ENCODE measurements at places on chromosomes 1 and 21.

DNA sequence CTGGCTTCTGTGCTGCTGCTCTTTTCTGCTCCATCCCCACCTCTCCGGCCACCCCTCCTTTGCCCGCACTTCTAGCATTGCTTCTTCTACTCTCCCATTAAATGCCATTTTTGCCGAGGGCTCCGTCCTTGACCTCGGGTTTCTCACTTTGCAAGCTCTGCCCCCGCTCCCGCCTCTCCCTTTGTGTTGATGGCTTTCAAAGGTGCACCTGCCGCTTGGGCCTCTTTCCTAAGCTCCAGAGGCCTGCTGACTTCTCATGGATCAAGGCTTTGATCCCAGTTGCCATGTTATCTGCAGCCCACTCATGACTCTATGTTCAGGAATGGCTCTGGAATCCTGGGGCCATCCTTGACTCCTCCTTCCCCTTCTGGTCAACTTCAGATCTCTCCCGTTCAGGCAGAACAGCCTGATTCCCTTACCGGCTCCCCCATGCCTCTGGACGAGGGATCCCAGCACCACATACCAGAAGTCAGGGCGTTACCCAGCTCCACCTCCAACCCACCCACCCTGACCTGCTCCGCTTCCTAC, 54.3 kb downstream of the TLR5 start:
- no peak for DNase-seq

GRCh38 chr1:50080904-50081586, 27.7 kb upstream of the ELAVL4 start:
- no peak for DNase-seq

DNA sequence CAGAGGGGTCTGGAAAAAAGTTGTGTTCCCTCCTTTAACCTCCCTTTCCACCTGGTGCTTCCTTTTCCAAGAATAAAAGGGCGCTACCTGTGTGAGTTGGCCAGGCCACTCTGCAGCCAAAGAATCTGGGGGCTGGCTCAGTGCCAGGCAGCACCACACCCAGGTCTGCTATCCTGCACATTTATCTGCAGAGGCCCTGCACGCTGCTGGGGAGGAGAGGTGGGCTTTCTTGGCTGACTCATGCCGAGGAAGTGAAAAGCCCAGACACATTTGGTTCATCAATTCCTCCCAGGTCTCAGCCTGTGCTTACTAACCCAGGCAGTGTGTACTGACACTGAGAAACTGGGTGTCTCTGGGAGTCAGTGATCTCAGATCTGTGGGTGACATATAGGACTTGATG, 79.8 kb upstream of the F3 start:
- no peak for DNase-seq

GRCh38 chr1:53162621-53163020, 20.2 kb upstream of the SLC1A7 start:
- DNase-seq, result no peak

- no peak for DNase-seq
Measured at GRCh38 chr1:22107126-22107525, 35.8 kb downstream of the WNT4 start.

GRCh38 chr21:31846690-31847089, 26.1 kb upstream of the HUNK start:
- no peak for DNase-seq

DNA sequence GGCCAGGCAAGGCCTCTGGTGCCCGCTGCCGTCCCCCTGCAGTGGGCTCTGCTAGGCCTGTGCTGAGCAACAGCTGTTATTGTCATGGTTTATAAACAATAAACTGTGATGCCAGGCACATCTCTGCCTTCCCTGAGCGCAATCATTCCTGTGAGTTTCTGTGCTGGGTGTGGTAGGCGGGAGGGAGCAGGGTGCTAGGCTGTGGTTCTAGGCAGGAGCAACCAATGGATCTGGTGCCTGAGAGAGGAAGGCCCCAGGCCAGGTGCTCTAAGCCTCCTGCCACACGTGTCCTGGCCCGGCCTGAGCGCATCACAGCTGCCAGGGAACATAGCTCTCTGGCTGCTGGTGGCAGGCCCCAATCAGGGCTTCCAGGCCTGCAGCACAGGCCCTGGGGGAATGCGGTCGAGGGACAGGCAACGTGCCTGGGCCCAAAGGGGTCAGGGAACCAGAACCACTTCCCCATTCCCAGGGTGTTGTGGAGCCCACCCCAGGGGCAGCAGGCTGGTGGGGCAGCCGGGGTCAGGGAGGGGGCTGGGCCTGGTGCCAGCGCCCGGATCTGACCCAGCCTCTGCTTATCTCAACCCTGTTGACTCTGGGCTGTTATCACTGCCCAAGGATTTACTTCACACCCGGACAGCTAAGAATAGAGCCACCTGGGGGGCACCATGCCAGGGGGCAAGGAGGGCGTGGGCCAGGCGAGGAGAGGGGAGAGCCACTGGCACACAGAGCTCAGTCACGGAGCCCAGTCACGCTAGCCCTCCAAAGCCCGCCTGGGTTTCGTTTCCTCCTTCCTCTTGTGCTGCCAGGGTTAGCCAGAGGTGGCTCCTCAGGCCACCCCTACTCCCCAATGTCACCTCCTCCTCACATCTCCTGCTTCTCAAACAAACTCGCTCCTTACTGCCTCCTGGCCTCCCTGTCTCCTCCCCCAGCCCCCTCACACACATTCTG, 11.5 kb downstream of the TRIM46 start:
- DNase-seq, result no peak

DNA sequence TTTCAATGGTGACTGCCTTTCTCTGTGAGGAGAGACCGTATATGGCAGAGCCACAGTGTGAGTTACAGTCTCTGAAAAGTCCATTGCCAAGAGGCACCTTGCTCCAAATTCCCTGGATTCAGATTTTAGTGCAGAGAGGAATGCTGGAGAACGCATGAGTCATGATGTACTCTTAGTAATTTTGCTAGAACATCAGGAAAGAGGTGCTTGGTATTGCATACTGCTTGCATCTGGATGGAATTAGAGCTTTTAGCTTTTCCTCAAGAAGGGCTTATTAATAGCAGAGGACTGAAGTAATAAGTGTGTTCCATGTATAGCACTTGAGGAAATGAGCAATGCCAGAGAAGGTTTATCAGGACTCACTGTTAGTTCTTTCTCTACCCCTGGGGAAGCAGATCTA, 40.5 kb upstream of the AKT3 start:
- no peak for DNase-seq

DNA sequence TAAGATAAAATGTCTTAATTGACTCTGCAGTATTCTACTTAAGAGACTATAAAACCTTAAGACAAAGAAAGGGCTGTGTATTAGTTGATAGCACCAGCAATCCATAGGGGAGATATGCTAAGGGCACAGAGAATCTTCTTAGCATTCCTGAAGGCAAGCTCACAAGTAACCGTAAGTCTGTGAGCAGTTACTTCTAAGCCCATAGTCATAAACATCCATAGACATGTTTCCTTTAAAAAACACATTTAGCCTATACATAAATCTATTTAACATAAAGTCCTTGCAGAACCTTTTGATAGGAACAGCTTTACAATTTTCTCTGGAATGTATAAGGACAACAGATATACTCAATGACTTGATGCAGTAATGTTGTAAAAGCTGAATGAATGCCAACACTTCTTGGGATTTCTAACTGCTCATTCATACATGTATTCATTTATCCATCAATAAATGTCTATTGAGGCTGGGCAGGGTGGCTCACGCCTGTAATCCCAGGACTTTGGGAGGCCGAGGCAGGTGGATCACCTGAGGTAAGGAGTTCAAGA, 6.3 kb upstream of the ERRFI1 start:
- no peak for DNase-seq

- DNase-seq, result no peak
Measured at GRCh38 chr1:171715813-171716251, 26.0 kb downstream of the VAMP4 start.

DNA sequence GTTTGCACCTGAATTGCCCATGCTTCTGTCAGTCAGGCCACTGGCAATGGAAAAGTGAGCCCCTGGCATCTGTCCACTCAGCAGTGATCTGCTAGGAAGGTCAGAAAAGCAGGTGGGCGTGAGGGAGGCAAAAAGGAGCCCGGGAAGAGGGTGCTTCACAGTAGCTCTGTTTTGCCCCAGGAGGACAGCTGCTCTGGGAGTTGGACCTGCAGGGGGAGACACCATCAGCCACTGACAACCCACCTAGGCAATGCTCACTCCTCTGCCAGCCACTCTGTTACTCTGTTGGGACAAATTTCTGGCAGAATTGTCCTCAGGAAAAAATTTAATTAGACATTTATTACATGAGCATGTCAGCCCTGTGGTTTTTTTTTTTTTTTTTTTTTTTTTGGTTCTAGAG, 146.4 kb downstream of the LRIG2 start:
- DNase-seq, result no peak

DNA sequence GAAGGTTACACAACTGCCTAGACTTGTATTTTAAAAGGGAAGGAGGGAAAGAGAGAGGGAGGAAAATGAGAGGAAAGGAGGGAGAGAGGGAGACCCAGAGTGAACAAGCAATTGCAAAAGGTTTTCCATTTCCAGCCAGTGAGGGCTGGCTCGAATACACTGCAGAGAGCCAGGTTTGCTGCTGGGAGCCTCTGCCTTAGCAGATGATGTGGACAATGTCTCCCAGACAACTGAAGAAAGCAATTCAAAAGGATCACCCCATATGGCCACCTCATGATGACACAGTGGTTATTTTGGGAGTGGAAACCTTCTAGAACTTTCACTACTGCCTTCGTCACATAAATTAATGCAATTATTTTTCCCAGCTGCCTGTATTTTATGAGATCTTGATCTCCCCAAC, 86.4 kb downstream of the BCAR3 start:
- DNase-seq, result no peak

All from activated CD4-positive, alpha-beta T cell treated with anti-CD3 and anti-CD28 coated beads, Interleukin-2, Interleukin-4, amounts not matched to agents 100 ng/mL and 50 ng/mL, durations not matched to agents 16 hours and 8 hours (primary cell).